Smooth muscle cell of the brain vasculature (primary cell): ENCODE measurements at places on chromosomes 2 and 18.

- DNase-seq: no peak
These were observed 130.7 kb downstream of the MREG start for GRCh38 chr2:215882689-215883088.

- no peak for DNase-seq
These were observed 482 bp downstream of the DLGAP1 start for GRCh38 chr18:4454537-4455112.

DNA sequence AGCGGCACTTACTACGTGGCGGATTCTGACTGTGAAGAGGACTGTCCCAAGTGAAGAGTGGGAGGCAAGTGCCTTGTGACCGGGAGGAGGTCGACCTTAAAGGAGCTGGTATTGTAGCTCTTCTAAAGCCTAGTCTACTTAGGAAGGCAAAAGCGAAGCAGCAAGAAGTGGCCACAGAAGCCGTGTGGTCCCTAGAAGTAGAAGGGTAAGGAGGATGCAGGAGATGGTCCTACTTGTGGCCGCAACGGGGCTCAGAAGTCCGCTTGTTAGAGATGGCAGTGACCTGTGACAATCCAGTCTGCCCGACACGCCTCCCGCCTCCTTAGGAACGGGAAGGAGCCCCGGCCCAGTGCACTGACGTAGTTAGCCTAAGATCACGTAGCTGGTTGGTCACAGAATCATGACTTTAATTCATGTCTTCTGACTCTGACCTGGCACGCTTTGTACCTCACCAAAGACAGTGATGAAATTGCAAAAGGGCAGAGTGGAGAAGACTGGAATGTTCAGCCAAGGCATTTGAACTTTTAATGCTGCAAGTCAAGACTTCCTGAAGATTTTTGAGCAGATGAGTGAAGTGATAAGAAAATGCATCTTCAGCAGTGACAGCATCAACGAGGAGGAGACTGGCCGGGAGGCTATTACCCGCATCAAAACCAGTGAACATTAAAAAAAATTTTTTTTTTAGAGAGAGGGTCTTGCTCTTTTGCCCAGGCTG lies 749 bp upstream of the EIF2AK3 start:
- DNase-seq: peak; percentile 75

DNA sequence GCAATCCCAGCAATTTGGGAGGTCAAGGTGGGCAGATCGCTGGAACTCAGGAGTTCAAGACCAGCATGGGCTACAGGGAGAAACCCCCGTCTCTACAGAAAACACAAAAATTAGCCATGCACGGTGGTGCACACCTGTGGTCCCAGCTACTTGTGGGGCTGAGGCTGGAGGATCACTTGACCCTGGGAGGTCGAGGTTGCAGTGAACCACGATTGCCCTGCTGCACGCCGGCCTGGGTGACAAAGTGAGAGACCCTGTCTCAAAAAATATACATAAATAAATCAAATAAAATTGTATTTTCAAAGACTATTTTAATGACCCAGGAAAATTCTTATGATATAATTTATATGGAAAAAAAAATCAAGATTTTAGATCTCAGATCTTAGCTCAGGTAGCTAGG lies 191.5 kb downstream of the ZFP36L2 start:
- DNase-seq: no peak

DNA sequence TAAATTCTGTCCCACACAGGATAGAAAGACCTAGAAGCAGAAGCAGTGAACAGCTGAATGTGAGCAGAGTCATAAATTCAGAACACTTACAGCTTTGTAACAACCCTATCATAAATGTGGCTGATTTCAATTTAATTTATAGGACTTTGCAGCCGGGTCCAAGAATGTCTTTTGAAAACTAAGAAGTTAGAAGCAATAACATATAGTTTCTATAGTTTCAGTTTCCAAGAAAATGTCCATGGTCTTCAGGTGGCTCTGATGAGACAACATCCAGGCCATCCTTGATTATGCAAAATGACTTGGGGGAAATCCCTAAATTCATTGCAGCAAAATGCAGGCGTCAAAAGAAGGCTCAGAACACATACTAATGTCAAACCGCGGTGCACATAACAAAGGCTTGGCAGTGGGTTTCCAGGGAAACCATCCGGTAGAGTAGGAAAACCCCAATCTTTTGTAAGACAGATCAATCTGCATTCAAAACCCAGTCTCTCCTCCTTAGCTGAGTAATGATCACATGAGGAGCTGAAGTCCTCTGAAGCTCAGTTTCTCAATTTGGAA lies 442.2 kb upstream of the ID2 start:
- no peak for DNase-seq

- no peak for DNase-seq
These were observed 64.8 kb downstream of the ARMC9 start for GRCh38 chr2:231263118-231263831.

GRCh38 chr2:151576080-151576479 lies 158.2 kb downstream of the NEB start:
- no peak for DNase-seq

DNA sequence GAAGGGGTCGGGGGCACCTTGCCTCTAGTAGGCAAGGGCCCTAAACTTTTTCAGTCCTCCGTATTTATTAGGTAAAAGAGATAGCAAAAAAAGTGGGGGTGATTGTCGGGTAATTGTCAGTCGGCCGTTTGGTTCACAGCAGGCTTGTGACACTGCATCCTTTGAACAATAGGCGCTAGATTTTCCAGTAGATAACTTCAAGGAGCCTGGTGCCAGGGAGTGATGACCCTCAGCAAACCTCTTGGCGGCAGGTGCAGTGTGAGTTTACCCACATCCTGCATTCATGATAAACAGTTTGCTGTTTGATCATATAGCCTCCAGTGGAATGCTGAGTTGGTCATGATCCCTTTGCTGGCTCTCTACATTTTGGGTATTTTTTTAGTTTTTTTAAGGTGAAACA lies 22.9 kb downstream of the SERPINB8 start:
- DNase-seq: no peak

- peak; percentile 63 for DNase-seq
These were observed 80.5 kb upstream of the ITPRID2 start for GRCh38 chr2:181810823-181811695.

- DNase-seq: no peak
These were observed 86.0 kb downstream of the OSBPL6 start for GRCh38 chr2:178280244-178280852.
